ENCODE measurements at places on chromosomes 13 and 19.

GRCh38 chr13:63448692-63449091 is 2033.0 kb upstream of the PCDH20 start:
- DNase-seq = no peak

DNA sequence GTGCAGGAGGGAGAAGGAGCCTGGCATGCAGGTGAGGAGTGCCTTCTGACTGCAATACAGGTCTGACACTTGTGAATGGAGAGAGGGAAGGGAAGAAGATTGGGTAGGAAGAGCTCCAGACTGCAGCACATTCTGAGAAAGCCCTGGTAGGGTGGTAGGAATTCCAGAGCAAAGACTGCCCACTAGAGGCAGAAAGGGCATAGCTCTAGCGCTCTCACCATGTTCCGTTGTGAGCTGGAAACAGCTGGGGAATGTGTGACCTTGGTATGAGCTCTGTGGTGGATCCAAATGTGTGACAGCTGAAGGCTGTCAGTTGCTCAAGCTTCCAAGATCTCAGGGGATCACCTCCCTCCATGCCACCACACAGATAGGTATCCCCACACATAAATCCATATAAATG is 2.9 kb upstream of the MTUS2 start:
- no peak for DNase-seq

GRCh38 chr13:109790086-109790485 is 3.7 kb upstream of the IRS2 start:
- no peak for DNase-seq

GRCh38 chr13:82147526-82147925 is 1734.7 kb downstream of the SLITRK1 start:
- DNase-seq = no peak

DNA sequence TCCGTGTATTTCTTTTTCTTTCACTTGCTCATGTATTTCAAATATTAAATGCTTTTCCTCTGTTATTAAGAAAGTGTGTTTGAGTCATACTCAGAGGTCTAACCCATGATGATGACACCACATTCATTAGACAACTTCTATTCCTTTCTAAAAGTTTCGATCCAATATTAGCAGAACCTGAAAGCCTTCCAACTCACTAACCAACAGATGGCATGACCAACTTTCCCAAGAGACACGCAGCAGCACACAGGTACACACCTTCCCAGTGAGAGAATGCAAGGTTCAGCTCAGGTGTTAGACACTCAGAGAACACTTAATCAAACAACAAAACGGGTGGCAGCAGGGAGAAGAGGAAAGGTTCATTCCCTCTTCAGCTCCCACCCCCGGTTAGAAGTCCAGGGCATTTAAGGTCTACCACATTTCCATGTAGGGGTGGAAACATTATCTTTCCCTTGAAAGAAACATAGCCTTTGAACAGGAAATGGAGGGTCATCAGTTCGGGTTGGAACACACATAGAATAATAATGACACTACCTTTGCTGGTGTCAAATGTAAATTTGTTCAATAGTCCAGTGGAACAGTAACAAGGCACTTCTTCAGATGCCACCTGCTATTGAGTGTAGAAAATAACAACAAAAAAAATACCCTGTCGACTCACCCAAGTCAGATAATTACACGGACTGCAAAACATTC is 404.2 kb downstream of the COG6 start:
- DNase-seq = no peak

DNA sequence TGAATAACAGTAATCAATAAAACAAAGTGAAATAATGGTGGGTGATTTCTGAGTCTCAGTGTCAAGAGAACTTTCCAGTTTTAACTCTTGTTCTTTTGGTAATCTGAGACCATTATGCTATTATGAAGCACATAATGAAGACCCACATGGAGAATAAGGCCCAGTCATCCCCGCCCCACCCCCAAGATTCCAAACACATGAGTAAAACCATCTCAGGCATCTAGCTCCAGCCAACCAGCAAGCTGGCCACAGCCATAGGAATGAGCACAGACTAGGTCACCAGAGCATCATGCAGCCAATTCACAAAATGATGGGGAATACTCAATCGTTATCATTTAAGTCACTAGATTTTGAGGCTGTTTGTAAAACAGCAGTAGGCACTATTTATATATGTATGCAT is 1769.0 kb upstream of the PCDH20 start:
- no peak for DNase-seq

- DNase-seq = no peak
Measured at GRCh38 chr13:105735281-105735680, 800.2 kb downstream of the EFNB2 start.

- no peak for DNase-seq
Measured at GRCh38 chr19:37999309-38000213, 92.6 kb downstream of the SIPA1L3 start.

GRCh38 chr13:58048670-58049069 is 417.1 kb downstream of the PCDH17 start:
- DNase-seq = no peak

DNA sequence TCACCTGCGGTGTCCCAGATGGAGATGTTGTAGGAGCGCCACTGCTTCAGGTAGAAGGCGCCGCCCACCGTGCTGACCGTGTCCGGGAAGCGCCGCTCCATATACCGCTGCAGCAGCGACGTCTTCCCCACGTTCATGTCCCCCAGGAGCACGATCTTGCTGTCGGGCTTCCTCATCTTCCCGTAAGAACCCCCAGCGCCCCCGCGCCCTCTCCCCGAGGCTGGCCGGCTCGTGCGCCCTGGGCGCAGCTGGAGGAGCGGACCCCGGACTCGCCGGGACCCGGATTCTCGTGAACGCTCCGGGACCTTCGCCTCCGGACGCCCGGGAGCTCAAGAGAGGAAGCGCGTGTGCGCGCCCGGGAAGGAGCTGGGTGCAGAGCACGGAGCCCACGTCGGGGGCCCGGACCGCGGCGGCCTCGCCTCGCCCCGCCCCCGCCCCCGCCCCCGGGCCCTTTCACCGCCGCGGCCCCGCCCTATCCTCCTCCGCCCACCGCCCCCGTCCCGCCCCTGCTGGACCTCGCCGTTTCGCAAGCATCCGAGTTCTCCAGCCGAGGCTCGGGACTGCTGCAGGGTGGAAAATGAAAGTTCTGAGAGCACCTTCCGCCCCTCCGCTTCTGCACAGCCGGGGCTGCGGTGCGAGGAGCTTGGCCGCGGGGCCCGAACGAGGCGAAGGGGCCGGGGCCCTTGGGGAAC is at the start of gene RAB20:
Gene RAB20, minus strand, starts transcription at position 379 of the 692 bp plus-strand sequence. Its CDS starts 203 bp downstream, at position 176.
- DNase-seq = peak; percentile 96

DNA sequence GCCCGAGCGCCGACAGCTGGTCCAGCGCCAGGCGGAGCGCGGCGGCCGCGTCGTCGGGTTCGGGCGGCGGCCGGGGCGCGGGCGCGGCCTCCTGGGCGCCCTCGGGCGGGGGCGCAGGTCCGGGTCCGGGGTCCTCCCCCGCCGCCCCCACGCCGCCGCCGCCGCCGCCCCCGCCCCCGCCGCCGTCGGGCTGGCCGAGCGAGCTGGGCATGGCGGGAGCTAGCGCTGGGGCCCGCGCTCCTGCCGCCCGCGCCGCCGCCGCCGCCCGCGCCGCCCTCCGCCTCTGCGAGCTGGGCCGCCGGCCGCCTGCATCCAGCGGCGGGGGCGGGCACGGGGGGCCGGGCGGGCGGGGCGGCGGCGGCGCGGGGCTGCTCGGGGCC is 287 bp downstream of the MEX3D start:
- peak; percentile 78 for DNase-seq

GRCh38 chr13:23580684-23581060 is 10.5 kb downstream of the TNFRSF19 start:
- no peak for DNase-seq

- no peak for DNase-seq
Measured at GRCh38 chr13:98490195-98490836, 86.6 kb downstream of the STK24 start.

DNA sequence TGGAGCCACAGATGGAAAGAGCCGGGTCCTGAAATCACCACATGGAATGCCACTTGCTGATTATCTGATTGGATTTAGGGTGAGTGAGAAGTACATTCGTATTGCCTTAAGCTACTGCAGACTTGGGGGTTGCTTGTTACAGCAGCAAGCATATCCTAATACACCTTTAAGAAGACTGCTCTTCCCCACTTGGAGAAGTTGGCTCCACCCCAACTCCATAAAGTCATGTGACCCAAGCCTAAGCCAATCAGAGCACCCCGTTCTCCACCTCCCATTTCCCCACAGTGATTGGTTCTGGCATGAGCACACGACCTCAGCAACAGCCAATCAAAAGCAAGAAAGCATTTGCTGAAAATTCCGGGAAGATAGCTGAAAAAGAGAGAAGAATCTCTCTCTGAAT is 23.1 kb downstream of the CACNA1A start:
- DNase-seq = no peak

DNA sequence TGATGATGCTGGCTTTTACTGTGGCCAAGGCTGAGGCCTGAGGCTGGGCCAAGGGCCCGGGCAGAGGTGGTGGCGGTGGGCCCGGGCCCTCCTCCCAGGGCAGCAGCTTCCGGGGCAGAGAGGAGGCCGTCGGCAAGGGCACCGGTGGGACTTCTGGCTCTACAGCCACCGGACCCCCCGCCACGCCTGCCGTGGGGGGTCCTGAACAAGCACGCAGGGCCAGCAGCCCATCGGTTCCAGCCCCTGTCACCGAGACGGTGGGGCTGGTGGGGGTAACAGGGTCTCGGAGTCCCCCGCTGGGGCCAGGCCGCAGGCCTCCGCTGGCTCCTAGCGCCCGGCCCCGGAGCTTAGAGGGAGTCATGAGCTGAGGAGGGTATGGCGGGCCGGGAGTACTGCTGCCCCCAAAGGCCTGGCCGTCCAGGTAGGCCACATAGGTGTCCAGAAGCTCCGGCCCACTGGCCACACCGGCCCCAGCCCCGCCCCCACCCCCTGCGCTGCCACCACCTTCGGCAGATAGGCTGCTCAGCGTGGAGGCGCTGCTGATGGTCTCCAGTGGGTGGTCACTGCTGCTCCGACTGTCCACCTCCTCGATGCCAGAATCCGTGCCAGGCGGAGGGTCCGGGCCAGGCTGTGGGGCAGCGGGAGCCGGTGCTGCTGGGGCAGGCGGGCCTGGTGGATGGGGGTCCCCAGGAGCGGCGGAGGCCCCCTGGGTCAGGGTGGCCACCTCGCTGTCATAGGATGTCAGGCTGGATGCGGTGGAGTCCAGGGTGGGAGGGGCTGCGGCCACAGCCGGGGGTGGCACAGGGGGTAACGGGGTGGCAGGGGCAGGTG is 17.3 kb downstream of the C19orf81 start:
- peak; percentile 34 for DNase-seq

GRCh38 chr19:8393871-8394250 is 3.7 kb downstream of the RAB11B start:
- DNase-seq = no peak

- DNase-seq = peak; percentile 55
Measured at GRCh38 chr13:113489549-113490495, 689 bp downstream of the DCUN1D2 start.

- no peak for DNase-seq
Measured at GRCh38 chr13:46571909-46572595, 19.1 kb downstream of the LRCH1 start.

- DNase-seq = no peak
Measured at GRCh38 chr13:34086281-34086680, 268.3 kb downstream of the RFC3 start.

DNA sequence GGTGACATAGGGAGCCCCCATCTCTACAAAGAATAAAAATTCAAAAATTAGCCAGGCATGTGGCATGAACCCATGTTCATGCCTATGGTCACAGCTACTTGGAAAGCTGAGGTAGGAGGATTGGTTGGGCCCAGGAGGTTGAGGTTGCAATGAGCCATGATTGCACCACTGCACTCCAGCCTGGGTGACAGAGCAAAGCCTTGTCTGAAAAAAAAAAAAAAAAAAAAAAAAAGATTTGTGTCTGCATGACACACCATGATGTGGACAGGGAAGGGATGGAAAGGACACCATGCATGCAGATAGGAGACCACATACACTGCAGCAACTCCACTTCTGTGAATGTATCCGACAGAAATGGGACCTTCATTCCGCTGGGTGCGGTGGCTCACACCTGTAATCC is 34.0 kb upstream of the HOMER3 start:
- no peak for DNase-seq

DNA sequence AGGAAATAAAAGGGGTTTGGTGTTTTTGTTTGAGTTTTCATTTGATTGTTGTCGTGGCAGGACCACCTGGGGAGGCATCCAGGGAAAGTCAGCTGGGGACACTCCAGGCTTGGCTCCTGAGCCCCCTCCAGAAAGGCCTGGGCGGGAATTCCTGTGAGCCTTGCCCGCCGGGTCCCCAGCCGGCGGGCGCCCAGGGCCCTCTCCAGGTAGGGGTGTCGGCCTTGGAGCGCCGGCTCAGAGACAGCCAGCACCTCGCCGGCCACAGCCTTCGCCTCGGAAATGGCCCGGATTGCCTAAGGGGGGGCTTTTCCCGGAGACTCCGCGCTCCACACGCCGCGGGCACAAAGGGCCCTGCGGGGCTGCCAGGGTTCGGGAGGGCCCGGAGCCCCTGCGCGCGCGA is 125.0 kb downstream of the TNFRSF19 start:
- DNase-seq = no peak

DNA sequence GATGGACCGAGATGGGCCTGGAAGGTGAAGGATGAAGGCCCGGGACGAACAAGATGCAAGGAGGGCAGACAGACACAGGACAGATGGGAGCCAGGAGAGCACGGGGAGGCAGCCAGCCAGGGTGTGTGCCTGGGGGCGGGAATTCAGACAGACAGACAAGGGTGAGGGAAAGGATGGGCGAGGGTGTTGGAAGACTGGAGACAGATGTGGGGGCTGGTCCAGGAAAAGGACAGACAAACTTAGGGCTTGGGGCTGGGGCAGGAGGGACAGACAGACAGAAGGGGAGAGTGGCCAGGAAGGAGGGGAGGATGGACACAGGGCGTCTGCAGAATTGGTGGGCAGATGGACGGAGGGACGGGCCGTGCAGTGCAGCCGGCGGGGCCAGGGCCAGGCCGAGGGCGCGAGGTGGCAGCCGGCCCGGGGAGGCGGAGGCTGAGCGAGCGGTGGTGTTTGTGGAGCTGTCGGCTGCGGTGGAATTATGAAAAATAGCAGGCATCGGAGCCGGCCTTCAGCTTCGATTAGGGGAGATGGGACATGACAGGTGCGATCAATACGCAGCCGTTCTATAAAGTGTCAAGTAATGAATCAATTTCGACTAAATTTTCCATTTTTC is 4.6 kb upstream of the ERFL start:
- peak; percentile 68 for DNase-seq

DNA sequence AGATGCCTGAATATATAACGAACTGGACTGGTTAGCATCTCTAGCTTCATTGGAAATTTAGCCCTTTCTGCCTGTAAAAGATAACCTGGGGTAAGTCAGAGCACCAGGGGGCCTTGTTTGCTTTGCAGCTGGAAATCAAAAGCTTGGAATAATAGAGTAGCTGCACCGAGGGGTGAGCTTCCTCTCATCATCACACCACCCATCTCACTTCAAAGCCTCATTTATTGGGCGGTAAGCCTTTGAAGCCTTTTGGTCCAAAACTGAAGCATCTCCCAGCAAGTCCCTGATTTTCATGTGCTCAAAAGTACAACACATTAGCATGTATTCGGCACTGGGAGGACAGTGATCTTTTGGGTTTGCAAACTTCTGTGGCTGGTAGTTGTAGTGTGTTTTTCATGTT is 405.1 kb downstream of the FOXO1 start:
- DNase-seq = no peak

- DNase-seq = no peak
Measured at GRCh38 chr13:37230346-37230745, 124.9 kb upstream of the CSNK1A1L start.

- peak; percentile 57 for DNase-seq
Measured at GRCh38 chr19:44905437-44906160, at the start of gene APOE. Gene APOE, plus strand, starts transcription at chr19:44905796. Its CDS starts 829 bp downstream, at chr19:44906625.

GRCh38 chr13:36476661-36477060 is 44.4 kb downstream of the CCNA1 start:
- no peak for DNase-seq
